ENCODE measurements at places on chromosomes 12 and 14.

- no peak for DNase-seq
These were observed 93.5 kb downstream of the LRRC74A start for GRCh38 chr14:76919431-76920330.

- DNase-seq: no peak
These were observed 4.7 kb upstream of the CCER1 start for GRCh38 chr12:90959538-90960139.

DNA sequence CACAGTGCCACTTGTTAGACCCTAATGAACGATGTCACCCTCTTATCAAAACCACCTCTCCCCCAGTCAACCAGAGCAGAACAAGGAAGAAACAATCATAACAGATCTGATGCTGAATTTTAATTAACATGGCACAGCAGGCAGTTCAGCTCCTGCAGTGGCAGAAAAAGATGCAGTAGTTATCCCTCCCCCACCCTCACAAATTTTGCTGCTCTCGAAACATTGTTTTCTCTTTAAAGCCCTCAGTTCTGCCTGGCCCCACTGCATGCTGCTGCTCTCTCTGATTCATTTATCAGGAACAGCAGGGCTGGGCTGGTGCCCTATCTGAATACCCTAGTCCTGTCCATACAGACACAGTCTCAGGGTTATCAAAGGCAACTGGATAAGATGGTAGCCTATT is 12.2 kb downstream of the CCDC175 start:
- no peak for DNase-seq

GRCh38 chr14:66643344-66643743 is 135.4 kb downstream of the GPHN start:
- no peak for DNase-seq

- no peak for DNase-seq
These were observed 17.0 kb downstream of the RTRAF start for GRCh38 chr14:52006361-52006760.
